Cardiac muscle cell (in vitro differentiated cells and primary cell): ENCODE measurements at places on chromosomes 16 and 17. TPM values are rescaled to one million over a fixed set of nuclear protein-coding genes. Genes with fewer than 3 reads are reported as not detected.

Gene ESRP2
- 0.60 and 2.8 TPM in 2 replicates for total RNA-seq

Gene TIGD7
- total RNA-seq: 8.4 and 10.8 TPM in 2 replicates

Gene TNFRSF17
- total RNA-seq: not detected in 2 replicates

Gene DNAH17
- total RNA-seq: 0.11 TPM in 1 of 2 replicates, not detected in the other

Gene GUCY2D
- 1.1 TPM in 1 of 2 replicates, not detected in the other for total RNA-seq

Gene NOB1
- 19.9 and 34.0 TPM in 2 replicates for total RNA-seq

Gene CCDC200
- 0.48 TPM in 1 of 2 replicates, not detected in the other for total RNA-seq
